ENCODE measurements at places on chromosomes 1 and 21.

DNA sequence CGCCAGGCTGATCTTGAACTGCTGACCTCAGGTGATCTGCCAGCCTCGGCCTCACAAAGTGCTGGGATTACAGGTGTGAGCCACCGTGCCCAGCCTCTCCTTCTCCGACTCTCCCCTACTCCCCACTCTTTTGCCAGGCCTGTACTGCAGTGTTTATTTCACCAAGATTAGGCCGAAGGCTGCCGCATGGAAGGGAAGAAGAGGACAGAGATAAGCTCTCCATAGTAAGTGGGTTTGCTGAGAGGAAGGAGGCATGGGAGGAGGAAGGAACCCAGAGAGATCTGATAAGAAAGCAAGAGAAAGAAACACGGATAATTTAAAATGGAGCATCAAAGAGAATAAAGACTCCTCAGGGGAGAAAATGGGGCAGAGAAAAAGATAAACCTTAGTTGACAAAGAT, 8.7 kb downstream of the PTCH2 start:
- DNase-seq, result no peak

GRCh38 chr1:111481387-111482221, 7.8 kb downstream of the C1orf162 start:
- peak; percentile 86 for DNase-seq

DNA sequence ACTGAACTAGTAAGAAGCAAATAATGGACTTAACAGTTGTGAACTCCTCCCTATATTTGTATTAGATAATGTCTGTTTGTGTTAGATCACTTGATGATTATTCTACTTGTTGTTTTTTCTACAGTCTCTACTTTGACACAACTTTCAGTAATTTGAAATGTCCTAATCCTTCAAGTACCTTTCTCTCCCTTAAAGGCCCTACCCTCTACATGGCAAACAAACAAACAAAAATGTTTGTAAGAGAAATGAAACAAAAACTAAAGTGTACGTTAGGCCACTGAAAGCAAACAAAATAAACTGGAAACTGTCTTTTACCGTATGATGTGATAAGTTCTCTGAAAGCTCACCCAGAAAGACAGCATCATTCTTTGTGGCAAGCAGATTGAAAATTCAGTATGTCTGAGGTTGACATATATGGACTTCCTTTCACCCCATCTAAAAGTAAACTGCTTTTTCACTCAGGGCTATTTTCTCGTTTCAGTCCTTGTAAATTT, 255.9 kb upstream of the SNX7 start:
- no peak for DNase-seq

DNA sequence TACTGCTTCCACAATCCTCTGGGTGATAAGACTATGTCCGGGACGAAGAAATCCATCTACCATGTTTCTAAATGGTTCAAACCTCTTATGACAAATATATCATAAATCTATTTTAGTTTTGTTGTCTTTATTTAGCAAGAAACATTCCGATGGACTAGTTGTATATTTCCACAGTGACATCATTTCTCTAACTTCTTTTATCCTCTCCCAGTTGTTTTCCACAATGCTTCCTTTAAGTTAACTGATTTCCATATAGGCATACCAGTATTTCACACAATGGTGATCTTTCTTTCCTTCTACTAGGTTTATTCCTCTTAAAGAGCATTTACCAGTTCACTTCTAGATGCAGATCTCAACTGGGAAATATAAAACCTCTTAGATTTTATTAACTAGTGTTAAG, 44.8 kb downstream of the USP1 start:
- DNase-seq, result no peak

- DNase-seq, result no peak
Observed at GRCh38 chr1:45107782-45108181, 95.7 kb downstream of the UROD start.

DNA sequence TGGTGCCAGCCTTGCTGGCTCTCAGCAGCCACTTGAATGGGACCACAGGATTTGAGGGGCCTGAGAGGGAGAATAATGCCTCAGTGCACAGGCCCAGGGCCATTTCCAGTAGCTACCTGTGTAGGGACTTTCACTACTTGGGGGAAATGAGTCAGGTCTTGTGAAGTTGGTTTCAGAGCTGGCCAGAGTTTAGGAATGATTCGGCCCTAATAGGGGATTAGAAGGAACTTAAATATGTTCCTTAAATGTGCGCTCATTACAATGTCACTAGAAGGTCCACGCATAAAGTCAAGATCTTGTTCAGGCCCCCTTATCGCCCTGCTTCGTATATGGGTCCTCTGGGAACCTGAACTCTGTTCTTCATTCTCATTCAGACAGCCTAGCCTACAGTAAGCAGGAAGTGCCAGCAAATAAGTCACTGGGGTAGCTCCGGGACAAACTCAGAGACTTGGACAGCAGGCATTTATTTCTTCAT, 5.6 kb upstream of the AKR1A1 start:
- no peak for DNase-seq

GRCh38 chr1:35929730-35930592, 944 bp upstream of the AGO3 start:
- DNase-seq, result peak; percentile 88

- peak; percentile 20 for DNase-seq
Observed at GRCh38 chr1:58621391-58621790, 44.3 kb upstream of the TACSTD2 start.

DNA sequence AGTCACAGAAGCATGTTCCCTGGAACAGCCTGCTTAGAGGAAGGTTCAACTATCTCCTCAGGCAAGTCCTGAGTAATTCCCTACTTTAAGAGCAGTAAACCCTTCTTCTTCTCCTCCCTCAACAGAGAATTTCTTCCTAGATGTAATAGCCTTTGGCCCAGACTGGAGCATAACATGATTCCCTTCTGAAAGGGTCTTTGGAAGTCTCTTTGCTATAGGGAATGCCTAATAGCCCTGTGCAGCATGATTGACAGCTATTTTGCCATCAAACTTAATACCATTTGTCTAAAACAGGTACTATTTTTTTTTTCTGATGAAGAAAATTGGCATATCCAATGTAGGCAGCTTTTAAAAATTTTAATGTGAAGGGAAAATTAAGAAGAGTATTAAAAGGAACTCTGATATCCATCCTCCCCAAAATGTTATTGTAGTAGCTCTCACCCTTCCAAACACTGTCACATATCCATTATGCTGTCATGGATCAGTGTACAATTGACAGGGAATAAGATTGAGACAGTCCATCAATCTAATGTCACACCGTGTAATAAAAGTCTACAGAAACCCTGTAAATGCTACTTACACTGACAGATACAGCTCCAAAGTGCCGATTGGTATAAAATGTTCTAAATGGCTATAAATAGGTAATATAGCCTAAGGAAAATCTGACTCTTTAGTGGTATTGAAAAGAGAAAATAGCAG, 884.6 kb downstream of the TTLL7 start:
- DNase-seq, result no peak

- DNase-seq, result peak; percentile 59
Observed at GRCh38 chr1:248243204-248243603, 12.0 kb downstream of the OR2M4 start.

DNA sequence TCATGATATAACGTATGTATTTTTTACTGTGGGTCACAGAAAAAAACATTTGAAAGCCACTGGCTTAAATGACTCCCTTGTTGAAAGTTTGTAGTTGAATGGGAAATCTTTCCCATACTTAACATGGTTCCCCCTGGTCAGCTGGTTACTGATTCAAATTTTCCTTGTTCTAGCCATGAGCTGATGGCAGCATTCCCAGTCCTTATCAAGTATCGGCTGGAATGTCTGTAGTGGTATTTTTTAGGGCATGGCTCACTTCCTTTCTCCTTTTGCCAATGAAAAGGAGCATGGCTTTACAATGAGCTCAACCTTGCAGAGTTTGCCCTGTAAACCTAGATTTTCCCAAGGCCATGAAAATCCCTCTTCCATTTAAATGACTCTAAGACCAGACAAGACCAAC, 55.7 kb downstream of the GIPC2 start:
- peak; percentile 45 for DNase-seq

GRCh38 chr1:23751050-23751814, 8.0 kb downstream of the ELOA start:
- DNase-seq, result peak; percentile 45

GRCh38 chr1:87151500-87152421, 176.9 kb upstream of the LMO4 start:
- DNase-seq, result no peak

DNA sequence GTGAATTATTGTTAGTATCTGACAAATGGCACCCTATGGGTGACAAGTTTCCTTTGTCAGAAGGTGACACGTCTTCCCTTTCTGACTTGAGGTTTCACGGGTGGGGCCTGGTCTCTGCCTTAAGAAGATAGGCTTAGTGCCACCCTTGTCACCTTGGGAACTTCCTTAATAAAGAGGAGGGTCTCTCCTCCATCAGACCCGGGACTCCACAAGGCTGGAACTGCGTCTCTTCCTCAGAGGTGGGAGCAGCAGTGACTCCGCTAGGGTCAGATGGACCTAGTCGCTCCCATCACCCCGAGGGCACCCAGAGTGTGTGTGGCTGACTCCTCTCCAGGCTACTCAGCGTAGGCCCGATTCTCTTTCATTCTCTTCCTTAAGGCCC, 774 bp upstream of the WDTC1 start:
- no peak for DNase-seq

DNA sequence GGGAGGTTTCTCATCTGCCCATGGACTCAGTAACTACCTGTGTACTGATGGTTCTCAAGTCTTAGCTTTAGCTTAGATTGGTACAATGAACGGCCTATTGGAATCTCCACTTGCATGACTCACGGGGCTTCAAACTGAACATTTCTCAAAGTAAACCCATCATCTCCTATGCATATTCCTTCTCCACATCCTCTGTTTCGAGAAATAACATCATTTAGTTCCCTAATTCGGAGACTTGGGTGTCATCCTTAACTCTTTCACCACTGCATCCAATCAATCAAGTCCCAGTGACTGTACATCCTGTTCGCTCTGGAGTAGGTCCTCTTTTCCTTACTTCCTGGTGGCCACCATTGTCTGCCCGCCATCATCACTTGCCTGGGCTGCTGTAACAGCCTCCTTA, 55.8 kb downstream of the LGR6 start:
- DNase-seq, result no peak

DNA sequence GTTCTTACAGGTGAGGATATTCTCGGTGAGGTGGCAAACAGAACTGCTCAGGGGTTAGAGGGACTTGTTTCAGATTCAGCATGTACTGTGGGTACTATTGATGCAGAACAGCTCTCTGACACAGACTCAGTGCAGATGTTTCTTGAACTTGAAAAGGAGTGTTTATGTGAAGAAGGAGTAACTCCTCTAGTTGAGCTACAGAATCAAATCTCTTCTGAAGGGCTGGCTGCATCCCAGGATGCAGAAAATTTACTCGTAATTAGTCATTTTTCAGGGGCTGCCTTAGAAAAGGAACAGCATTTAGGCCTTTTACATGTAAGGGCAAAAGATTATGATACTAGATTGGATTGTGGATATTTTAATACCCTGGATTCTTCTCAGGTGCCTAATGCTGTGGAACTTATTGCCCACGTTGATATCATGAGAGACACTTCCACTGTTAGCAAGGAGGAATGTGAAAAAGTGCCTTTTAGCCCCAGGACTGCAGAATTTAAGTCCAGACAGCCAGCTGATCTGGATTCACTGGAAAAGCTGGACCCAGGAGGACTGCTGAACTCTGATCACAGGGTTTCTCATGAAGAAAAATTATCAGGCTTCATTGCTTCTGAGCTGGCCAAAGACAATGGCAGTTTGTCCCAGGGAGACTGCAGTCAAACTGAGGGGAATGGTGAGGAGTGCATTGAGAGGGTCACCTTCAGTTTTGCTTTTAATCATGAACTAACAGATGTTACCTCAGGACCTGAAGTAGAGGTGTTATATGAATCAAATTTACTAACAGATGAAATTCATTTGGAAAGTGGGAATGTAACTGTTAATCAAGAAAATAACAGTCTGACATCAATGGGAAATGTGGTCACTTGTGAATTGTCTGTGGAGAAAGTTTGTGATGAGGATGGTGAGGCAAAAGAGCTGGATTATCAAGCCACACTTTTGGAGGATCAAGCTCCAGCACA, 79.6 kb upstream of the BMP8A start:
- no peak for DNase-seq

GRCh38 chr1:200400556-200400955, 9.3 kb downstream of the ZNF281 start:
- no peak for DNase-seq

GRCh38 chr1:70536708-70537366, 125.8 kb downstream of the CTH start:
- no peak for DNase-seq

GRCh38 chr1:8311068-8311718, 6.7 kb upstream of the SLC45A1 start:
- DNase-seq, result no peak

GRCh38 chr1:228333739-228334115, 72.9 kb downstream of the TRIM11 start:
- DNase-seq, result no peak

DNA sequence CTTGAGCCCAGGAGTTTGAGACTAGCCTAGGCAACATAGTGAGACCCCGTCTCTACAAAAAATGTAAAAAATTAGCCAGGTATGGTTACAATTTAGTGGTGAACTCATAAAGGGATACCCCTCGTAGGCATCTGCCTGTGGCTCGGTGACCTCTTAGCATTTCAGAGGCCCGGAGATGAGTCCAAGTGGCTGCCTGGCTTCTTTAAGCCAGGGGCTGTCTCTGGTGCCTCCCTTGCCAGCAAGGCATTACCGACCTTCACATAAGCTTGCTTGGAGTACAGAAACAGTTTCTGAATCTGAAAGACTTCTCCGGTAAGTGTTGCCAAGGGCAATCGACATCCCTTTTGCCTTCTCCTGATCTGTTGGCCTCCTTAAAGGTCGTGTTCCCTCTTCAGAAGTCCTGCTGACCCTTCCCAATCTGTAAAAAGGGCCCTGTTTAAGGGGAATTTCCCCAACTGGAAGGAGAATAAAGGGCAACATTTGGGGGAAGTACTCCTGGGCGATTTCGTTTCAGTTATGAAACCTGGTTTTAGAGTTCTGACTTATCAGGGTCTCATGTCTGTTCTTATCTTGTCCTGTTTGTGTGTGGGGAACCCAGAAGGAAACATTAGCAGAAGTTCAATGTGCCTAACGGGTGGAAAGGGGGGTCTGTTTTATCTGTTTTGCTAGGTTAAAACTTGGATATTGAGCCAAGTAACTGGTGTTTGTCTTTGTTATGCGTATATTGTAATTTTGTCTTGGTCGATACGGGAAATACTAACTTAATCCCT, 32.9 kb downstream of the KIFAP3 start:
- DNase-seq, result no peak

GRCh38 chr1:201614262-201615015, 75.5 kb downstream of the NAV1 start:
- DNase-seq, result peak; percentile 58

DNA sequence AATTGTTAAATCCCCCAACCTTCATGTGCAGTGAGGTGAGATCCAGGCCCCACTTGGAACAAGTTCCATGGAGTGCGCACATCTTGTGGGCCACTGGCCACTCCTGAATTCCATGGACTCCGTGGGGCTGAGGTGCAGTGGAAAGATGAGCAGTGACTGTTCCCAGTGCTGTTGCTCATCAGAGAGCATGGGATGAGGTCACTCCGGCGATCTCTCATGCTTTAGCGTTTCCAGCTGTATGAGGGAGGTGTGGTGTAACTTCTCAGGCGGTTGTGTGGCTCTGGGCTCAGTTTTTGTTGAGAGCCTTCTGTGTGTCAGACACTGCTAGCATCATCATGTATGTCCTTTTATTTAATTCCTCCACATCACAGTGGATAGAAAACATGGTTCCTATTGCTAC, 96.2 kb downstream of the GALNT2 start:
- no peak for DNase-seq

- no peak for DNase-seq
Observed at GRCh38 chr1:201556841-201557571, 18.1 kb downstream of the NAV1 start.

- DNase-seq, result no peak
Observed at GRCh38 chr1:226787071-226787470, 48.0 kb upstream of the ITPKB start.

Data from SJCRH30 (cell line).